ENCODE measurements at places on chromosomes 13 and 19. TPM values are rescaled to one million over a fixed set of nuclear protein-coding genes. Genes with fewer than 3 reads are reported as not detected.

DIRAS1 gene
- 2.3 TPM for total RNA-seq

UBL3 gene
- 9.6 TPM for total RNA-seq

RASAL3 gene
- not detected for total RNA-seq

SRRM5 gene
- total RNA-seq, result 0.16 TPM

Data from mesangial cell (primary cell).